ENCODE measurements at places on chromosomes 7 and 10.

DNA sequence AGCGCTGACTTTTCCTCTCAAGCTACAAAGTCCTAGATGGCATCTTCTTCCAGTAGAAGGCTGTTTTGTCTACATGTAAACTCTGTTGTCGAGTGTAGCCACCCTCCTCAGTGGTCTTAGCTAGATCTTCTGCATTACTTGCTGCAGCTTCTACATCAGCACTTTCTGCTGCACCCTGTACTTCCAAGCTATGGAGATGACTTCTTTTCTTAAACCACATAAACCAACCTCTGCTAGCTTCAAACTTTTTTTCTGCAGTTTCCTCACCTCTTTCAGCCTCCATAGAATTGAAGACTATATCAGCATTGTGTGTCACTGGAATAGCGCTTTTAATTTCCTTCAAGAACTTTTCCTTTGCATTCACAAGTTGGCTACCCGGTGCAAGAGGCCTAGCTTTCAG, 87.8 kb downstream of the LANCL2 start:
- no peak for DNase-seq

DNA sequence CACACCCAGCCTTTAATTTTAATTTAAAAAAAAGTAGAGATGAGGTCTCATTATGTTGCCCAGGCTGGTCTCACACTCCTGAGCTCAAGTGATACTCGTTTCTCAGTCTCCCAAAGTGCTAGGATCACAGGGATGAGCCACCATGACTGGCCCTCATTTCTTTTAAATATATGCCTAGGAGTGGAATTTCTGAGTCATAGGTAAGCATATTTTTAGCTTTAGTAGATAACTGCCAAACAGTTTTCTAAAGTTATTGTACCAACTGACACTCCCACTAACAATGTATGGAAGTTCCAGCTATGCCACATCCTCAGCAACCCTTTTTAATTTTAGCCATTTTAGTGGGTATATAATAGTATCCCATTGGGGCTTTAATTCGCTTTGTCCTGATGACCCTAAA, 13.8 kb upstream of the PPIF start:
- peak; percentile 56 for DNase-seq

DNA sequence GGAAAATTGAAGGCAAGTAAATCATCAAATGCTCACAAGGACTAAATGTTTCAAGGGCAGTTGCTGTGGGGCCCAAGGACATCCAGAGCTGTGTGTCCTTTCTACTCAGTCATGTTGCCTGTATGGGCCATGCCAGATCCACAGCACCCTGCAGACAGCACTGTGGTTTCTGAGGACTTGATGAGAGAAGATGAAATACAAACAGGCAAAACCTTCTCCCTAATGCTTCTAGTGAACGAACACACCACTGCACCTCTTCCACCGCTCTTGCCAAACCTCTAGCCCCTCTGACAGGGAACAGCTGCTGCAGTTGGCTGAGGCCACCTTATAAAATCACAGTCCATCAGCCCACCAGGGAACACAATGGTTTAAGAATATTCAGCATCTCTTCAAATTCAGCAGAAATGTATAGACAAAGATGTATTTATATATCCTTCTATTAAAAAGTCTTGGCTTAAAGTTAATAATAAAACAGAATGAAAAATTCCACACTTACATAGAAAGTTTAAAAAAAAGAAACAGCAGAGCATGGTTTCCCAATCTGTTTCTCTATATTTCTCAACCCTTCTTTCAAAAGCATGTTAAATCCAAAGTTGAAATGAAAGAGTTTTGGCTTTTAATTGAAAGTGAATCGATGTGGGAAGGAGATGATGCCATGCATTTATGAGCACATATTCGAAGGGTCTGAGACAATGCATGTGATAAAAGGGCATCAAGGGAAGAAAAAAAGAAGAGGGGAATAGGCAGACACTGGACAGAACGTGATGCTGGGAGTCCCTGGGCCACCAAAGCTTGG, 14.0 kb downstream of the CYP3A7 start:
- peak; percentile 1 for DNase-seq

DNA sequence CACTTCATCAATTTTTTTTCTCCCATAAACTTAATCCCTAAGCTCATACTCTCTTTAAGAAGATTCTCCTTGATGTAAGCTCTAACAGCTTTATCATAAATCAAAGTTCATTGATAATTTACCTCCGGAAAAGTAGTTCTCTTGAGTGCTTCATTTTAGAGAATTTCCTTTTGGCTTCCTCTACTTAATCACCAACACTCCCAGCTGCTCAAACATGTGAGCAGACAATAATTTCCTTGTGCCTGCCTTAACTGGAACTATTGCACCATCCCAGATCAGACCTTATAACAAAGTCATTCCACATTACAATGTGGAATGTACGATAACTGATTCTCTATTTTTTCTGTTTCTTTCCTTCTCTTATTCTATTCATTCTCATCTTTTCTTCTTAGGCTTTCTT, 5.9 kb downstream of the FEZF1 start:
- no peak for DNase-seq

- DNase-seq = peak; percentile 89
Measured at GRCh38 chr10:99775850-99776249, 6.6 kb upstream of the ABCC2 start.

DNA sequence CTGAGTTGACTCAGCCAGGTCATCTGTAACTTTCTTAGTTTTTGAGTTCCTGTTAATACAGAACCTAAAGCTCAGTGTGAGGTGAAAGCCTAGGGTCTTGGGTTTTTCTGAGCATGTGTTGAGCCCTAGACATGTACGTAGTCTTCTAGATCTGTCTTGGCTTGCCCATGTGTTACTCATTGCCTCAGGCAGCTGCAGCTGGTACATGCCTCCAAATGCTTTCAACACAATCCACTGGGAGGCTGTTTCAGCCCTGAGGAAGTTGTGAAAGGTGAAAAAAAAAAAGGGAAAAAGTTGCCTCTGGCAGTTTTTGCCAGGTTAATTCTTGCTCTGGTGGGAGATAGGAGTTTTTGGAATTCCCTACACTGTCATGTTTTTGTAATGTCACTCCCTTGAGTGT, 134.6 kb downstream of the RNF216 start:
- DNase-seq = peak; percentile 85

- peak; percentile 26 for DNase-seq
Measured at GRCh38 chr7:28666154-28666553, 253.8 kb downstream of the CREB5 start.

DNA sequence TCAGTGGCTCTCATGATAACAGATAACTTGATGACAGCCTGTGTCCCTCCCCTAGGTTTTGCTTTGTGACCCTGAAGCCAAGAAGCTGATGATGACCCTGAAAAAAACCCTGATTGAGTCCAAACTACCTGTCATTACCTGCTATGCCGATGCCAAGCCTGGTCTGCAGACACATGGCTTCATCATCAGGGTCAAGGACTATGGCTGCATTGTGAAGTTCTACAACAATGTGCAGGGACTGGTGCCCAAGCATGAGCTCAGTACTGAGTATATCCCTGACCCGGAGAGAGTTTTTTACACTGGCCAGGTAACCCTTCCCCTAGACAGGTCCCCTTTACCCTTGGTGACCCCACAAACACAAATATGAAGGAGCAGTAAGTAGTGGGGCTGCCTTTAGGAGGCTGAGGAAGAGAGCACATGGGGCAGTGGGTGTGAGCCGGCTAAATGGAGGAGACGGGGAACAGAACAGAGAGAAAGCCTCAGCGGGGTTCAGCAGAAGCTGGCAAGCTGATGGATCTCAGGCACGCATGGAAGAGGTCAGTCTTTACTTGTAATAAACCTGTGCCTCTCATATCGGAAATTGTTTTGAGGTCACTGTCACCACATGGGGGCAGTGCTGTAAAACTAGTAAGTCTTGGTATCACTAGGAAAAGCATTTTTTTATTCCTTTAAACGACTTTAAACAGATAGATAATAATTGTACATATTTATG, 20.2 kb downstream of the PDCD11 start:
- peak; percentile 81 for DNase-seq

GRCh38 chr10:30783939-30784501, 154.5 kb upstream of the LYZL2 start:
- peak; percentile 96 for DNase-seq

- DNase-seq = peak; percentile 57
Measured at GRCh38 chr10:27744802-27745731, 552 bp downstream of the MKX start.

DNA sequence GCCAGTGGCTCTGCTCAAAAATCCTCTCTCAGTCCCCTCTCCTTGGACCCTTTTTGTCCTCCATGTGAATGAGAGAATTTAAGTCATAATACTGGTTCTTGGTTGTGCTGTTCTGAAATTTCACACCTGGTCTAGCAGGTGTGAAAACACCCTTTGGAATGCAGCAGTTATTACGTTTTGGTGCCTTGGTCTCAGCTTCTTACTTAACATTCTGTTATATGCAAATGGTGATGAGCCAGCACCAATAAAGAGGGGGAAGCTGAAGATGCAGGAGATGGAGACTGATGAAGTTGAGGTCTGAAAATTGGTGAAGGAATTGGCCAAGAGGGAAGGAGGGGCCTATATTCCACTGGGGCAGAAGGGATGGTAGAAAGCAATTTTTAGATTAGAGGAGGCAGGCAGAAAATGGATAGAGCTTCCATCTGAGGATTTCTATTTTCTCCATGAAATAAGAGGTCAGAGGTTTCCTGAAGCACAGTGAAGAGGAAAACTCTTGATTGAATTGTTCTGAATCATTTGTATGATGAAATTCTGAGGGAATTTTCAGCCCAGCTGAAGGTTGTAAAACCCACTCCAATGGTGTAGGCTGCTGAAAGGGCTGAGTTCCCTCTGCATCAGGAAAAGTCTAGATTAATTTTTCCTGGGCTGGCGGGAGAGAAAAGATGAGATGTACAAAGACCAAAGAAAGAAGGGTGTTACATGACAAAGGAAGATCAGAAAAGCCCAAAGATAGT, 94.0 kb upstream of the FAM180A start:
- DNase-seq = peak; percentile 54

DNA sequence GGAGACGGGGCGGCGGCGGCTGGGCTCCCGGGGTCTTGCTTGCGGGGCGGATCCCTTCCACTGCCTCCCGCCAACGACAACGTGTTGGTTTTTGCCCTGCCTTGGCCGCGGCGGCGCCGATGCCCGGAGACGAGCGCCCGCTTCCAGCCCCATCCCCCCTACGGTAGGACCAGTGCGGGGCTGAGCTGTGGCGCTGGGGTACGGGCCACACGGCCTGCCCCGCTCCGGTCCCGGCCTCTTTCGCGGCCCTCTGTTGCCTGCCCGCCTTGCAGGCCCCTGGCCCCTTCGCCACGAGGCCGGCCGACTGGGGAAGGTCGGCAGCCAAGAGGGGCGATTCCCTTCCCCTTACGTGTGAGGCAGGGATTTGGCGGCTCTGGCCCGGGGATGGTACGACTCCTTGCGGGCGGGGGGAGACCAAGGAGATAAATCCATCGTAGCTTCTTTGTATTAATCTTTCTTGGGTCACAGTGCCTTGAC, 488 bp downstream of the EIF4H start:
- peak; percentile 84 for DNase-seq

GRCh38 chr7:44646176-44646920, 39.9 kb downstream of the OGDH start:
- DNase-seq = peak; percentile 67

DNA sequence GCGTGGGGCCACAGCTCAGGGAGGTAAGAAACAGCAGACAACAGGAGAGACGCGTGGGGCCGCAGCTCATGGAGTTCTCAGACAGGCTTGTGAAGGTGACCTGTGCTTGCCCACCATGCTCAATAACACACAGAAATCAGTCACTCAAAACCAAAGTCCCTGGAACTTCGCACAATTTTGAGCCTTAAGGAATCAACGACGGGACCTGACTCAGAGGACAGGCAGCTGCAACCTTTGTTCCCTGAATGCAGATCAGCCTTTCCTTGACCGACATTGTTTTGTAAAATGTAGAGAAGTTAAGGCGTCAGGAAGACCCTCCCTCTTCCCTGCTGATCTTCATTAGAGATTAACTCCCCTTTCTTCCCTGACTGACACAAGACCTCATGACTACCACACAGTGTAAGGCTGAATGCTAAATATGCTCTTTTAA, 8.5 kb upstream of the KNDC1 start:
- no peak for DNase-seq

DNA sequence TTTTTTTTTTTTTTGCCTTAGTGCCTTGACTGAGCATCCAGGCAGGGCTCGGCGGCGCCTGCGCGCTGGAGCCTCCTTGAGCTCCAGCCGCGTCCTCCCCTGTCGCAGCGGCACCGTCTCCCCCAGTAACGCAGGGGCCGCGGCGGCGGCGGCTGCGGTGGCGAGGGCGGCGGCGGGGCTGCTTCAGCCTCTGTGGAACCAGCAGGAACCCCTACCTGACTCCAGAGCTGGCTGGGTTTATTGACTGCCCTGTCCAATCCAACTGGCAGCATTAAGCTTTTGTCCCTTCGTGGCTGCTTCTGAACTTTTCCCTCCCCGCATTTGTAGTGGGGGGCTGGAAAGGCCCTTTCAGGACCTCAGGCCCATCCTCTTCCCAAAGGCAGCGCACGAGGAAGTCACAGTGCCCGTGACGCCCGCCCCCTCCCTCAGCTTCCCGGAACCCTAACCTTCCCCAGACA, at the start of gene GPR85:
Gene GPR85 (minus strand): TSS at position 397 of the 458 bp plus-strand sequence. CDS start 2,106 bp downstream, outside the sequence.
- DNase-seq = peak; percentile 91

GRCh38 chr10:21314906-21315644, 210.4 kb downstream of the SKIDA1 start:
- DNase-seq = peak; percentile 55

- no peak for DNase-seq
Measured at GRCh38 chr7:144527051-144527471, 123.6 kb upstream of the NOBOX start.

- no peak for DNase-seq
Measured at GRCh38 chr7:83738291-83738835, 89.4 kb upstream of the SEMA3E start.

DNA sequence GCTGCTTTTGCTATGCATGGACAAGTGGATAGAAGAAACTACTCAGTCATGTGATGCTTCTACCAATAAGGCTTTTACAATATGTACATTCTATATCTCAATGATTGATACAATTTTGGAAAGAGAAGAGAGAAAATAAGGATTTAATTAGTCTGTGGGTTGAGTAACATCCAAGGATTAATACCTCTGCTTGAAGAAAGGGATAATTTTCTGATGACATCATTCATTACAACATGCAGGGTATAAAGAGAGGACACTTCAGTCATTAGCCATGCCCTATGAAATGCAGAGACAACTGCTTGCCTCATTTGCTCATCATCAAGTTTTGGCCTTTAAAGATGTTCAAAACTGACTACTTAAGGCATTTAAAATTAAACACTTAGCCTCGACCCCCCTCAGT, 237.3 kb downstream of the AHR start:
- DNase-seq = no peak

- DNase-seq = no peak
Measured at GRCh38 chr10:91820144-91820543, 21.9 kb downstream of the TNKS2 start.

GRCh38 chr10:122014652-122015248, 25.8 kb downstream of the TACC2 start:
- DNase-seq = no peak

GRCh38 chr10:88936656-88937055, 15.9 kb downstream of the ACTA2 start:
- no peak for DNase-seq

GRCh38 chr7:85512790-85513189, 325.9 kb upstream of the SEMA3D start:
- no peak for DNase-seq

GRCh38 chr10:112203328-112204076, 19.9 kb upstream of the GPAM start:
- DNase-seq = no peak

GRCh38 chr7:47588704-47589225, 6.9 kb upstream of the TNS3 start:
- DNase-seq = no peak

GRCh38 chr7:80089366-80089765, 45.3 kb upstream of the GNAI1 start:
- DNase-seq = peak; percentile 35

GRCh38 chr10:88521791-88522190, 61.3 kb downstream of the RNLS start:
- no peak for DNase-seq
